ENCODE measurements at places on chromosomes 1 and 21.

- peak; percentile 14 for DNase-seq
Measured at GRCh38 chr1:43776043-43776761, 68.9 kb downstream of the ST3GAL3 start.

GRCh38 chr1:156648951-156649350, 7.0 kb downstream of the BCAN start:
- no peak for DNase-seq

DNA sequence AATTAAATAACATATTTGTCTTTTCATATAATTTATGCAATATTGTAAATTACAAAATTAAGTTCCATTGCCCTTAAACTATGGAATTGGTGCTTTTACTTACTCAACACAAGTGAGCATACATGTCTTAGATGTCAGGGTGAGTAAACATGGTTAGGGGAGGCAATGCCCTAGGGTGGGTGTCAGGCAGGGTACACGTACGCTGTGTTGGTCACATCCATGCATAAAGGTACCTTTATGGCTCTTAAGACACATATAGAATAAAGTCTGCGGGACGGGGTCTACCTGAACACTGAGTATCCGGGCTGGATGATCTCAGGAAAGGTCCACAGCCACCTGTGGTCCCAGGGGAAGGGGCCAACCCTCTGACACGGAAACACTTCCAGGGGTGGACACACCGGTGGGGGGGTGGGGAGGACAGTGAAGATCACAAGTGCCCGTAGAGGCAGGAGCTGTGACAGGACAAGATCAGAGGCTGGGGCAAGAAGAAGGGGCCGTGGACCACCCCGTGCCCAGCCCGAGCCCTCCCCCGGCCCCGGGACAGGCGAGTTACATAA, 720 bp downstream of the LIN9 start:
- DNase-seq = no peak

GRCh38 chr1:223748773-223749733, 36.7 kb downstream of the CAPN2 start:
- DNase-seq = peak; percentile 56

DNA sequence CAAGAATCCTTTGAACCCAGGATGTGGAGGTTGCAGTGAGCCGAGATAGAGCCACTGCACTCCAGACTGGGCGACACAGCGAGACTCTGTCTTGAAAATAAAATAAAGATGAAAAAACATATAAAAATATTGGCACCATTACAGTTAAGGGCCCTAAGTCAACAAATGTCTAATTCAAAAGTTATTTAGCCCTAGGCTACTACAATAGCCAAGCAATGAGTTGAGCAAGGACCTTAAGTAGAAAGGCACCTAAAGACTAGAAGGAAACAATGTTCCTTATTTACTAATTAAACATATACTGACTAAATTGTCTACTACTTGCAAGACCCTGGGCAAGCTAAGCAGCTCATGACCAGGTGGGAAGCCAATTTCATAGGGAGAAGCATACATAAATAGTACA, 4.1 kb downstream of the PIK3R3 start:
- DNase-seq = no peak

Measured in skin of body (tissue), 3 donors.